ENCODE measurements at places on chromosomes 1 and 21. TPM values are rescaled to one million over a fixed set of nuclear protein-coding genes. Genes with fewer than 3 reads are reported as not detected.

Gene PTPRC
- polyA plus RNA-seq = 0.05 TPM

Gene KLF17
- polyA plus RNA-seq = not detected

Gene DISP3
- 4.3 TPM for polyA plus RNA-seq

Gene TMEM125
- polyA plus RNA-seq = 54.2 TPM

Gene TCHH
- polyA plus RNA-seq = 0.02 TPM

Gene AKR7A3
- polyA plus RNA-seq = 0.72 TPM

Gene CLCA4
- not detected for polyA plus RNA-seq

Gene PIK3C2B
- polyA plus RNA-seq = 20.4 TPM

All from H1 (cell line).